Thymus (tissue), 14 donors: ENCODE measurements at places on chromosomes 2 and 18. TPM values are rescaled to one million over a fixed set of nuclear protein-coding genes. Genes with fewer than 3 reads are reported as not detected.

The GULP1 gene
- 4.8 TPM for total RNA-seq

DNA sequence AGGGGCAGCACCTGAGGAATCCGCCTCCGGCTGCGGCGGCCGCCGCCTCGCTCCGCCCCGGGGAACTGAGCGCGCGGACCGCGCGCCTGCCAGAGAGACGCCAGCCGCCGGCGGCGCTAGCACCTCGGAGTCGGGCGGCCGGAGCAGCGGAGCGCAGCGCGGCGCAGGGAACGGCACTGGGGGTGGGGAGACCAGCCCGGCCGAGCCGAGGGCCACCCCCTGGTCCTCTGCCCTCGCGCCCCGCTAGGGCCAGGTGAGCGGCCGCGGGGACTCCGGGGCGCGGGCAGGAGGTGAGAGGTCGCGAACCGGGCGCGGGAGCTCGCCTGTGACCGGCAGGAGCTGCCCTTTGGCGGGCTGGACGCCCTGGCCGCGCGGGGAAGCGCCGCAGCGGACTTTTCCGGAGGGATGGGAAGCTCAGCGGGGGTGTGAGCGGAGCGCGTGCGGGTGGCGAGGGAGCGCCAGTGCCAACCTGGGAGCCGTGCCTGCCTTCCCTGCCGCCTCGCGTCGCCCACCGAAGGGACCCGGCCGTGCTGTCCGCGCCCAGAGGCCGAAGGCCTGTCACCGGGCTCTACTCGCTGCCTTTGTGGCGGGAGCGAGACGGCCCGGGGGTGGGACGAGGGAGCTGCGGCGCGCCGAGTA, at the start of gene GREB1L:
TSS of gene GREB1L (plus strand) at position 92 of the 639 bp plus-strand sequence. CDS start 141,287 bp downstream, outside the sequence.
- peak; percentile 24 for DNase-seq

DNA sequence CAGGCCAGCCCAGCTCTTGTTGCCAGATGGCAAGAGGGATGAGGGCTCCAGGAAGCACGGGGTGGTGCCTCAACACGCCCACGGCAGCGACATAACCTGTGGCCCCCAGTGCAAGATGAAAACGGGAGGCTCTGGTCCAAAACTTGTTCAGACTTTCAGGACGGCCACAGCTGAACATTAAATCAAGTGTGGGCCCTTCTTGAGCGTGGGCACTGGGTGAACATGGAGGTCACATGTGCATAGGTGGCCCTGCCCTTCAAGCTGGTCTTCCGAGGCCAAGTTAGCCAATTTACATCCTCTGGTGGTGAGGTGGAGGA, 77.5 kb downstream of the NDUFA10 start:
- no peak for DNase-seq

The TUBA3E gene
- 0.05 TPM for total RNA-seq

The ABCG5 gene
- not detected for total RNA-seq

DNA sequence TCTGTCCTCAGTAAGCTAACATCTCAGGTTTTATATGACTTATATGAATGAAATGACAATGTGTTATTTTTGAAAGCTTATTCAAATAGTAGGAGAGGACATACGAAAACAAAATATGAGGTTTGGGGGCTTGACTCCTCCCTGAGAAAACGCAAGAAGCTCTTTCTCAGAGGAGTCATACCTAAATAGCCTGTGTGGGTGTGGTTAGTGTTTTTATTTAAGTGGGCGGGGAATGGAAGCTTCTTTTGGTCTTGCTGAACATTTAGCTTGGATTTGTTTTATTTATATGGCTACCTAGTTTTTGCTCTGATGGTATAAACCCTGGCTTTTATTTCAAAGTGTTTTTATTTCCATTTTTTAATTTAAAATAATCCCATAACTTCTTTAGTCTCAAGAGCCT, 72.1 kb upstream of the DSG1 start:
- no peak for DNase-seq

The DQX1 gene
- 0.14 TPM for total RNA-seq

- peak; percentile 57 for DNase-seq
Observed at GRCh38 chr2:195318440-195319111, 338.4 kb upstream of the SLC39A10 start.
